ENCODE measurements at places on chromosomes 3 and 15. TPM values are rescaled to one million over a fixed set of nuclear protein-coding genes. Genes with fewer than 3 reads are reported as not detected.
A peak's percentile ranks its signal among the peaks of the same experiment; 100 is the strongest.

DNA sequence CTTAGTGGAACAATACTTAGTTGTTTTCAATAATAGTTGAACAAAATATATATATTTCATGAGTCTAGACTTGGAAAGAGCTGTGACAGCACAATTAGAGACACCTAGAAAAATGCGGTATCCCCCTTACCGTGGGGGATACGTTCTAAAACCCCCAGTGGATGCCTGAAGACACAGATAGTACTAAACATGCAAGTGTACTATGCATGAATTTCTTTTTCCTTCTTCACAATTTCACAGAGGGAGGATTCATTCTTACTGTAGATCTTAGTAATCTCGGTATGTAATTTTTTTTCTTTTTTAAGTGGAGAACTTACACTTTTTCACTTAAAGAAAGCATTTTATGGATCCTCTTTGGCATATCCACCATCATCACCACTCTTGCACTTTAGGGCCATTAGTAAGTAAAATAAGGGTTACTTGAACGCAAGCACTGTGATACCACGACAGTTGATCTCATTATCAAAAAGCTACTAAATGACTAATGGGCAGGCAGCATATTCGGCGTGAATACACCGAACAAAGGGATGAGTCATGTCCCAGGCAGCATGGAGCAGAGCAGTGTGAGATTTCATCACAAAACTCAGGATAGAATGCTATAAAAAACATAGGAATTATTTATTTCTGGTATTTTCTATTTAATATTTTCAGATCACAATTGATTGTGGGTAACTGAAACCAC, 72.3 kb upstream of the ZNF280D start:
- peak; percentile 32 for DNase-seq
- no peak overlapping the region for H3K4me3 ChIP-seq
- H3K27me3 ChIP-seq, result no peaks in the 10 kb centered on the region

GRCh38 chr15:74270854-74271520, 34.9 kb downstream of the CCDC33 start:
- no peaks in the 10 kb centered on the region for H3K36me3 ChIP-seq
- no peak overlapping the region for H3K4me3 ChIP-seq
- no peaks in the 10 kb centered on the region for H3K27me3 ChIP-seq
- DNase-seq, result no peak
- H3K27ac ChIP-seq, result no peak overlapping the region
- H3K4me1 ChIP-seq, result no peaks in the 10 kb centered on the region

GRCh38 chr15:45585069-45585791, 1.9 kb upstream of the BLOC1S6 start:
- H3K36me3 ChIP-seq, result no peaks in the 10 kb centered on the region
- no peak for DNase-seq
- peaks cover 39% of the 10 kb centered on the region for H3K4me1 ChIP-seq
- H3K4me3 ChIP-seq, result no peak overlapping the region

DNA sequence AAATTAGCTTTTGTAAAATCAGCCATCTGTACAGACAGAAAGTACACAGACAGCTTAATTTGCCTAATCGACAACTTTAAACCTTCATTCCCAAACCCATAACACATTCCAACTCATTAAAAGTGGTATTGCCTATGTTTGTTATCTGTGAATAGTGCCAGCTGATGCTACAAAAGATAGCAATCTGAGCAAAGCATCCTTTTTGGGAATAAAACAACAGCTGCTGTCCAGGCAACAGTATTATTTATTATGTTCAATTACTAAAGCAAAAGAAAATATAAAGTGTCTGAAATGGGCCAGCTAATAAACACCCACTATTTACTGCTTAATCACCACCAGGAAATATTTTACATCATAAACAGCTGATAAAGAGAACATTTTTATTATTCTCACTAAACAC, 134.8 kb upstream of the ABI3BP start:
- H3K4me1 ChIP-seq, result no peaks in the 10 kb centered on the region
- H3K36me3 ChIP-seq, result no peaks in the 10 kb centered on the region
- H3K4me3 ChIP-seq, result no peak overlapping the region
- DNase-seq, result no peak
- no peak overlapping the region for H3K27ac ChIP-seq
- H3K27me3 ChIP-seq, result no peaks in the 10 kb centered on the region

DNA sequence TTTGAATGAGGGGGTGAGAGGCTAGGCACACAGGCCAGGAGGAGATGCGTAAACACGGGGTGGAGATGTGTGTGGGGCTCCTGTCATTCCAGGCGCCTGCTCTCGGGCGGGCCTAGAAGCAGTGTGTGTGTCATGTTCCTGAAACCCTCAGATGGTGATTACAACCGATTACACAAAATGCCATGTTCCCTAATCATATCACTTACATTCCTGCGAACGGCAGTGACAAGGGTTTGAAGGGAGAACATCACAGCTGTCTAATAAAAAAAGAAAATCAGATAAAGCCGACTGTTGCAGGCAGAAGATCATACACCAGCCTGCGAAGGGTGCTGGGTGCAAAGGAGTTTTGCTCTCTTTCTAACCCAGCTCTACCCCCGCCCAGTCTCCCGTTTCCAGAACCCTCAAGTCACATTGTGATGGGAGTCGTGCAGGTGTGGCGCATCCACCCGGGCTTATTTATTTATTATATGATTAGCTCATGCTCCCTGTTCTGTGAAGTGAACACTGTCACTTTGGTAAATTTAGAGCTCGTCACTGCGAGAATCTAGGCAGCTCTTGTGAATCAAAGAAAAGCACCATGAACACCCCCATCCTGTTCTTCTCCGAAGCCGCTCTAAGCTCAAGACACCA, 140.3 kb downstream of the NR2F2 start:
- no peaks in the 10 kb centered on the region for H3K4me1 ChIP-seq

- DNase-seq, result no peak
- peaks cover 19% of the 10 kb centered on the region for H3K4me1 ChIP-seq
- peaks cover 94% of the 10 kb centered on the region for H3K36me3 ChIP-seq
- H3K4me3 ChIP-seq, result no peak overlapping the region
- H3K27ac ChIP-seq, result no peak overlapping the region
Measured at GRCh38 chr15:101062471-101063171, 143.5 kb downstream of the LRRK1 start.

DNA sequence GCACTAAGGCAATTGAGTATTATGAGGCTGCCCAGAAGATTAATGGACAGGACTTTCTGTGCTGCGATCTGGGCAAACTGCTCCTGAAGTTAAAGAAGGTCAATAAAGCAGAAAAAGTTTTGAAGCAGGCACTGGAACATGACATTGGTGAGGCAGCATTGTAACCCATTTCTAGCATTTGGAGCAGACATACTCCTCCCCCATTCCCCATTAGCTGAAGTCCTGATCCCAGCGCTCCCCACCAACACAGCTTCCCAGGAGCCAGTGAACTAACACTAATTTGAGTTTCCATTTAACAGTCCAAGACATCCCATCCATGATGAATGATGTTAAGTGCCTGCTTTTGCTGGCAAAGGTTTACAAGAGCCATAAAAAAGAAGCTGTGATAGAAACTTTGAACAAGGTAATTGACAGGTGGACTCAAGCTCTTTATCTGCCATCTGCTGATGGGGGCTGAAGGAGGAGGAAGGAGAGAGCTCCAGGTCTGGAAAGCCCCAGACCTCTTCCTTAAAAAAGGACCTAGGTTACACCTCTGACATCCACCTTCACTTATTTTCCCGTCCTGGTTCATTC, 22.6 kb downstream of the CSRNP1 start:
- H3K4me1 ChIP-seq, result peaks cover 52% of the 10 kb centered on the region
- no peak for DNase-seq
- no peak overlapping the region for H3K4me3 ChIP-seq
- no peaks in the 10 kb centered on the region for H3K27me3 ChIP-seq

POLG gene
- total RNA-seq, result 42.4 TPM

BTLA gene
- total RNA-seq, result 2.4 TPM

Measured in stomach (tissue), 19 donors.